Activated naive CD4-positive, alpha-beta T cell (primary cell): ENCODE measurements at places on chromosomes 2 and 18.

DNA sequence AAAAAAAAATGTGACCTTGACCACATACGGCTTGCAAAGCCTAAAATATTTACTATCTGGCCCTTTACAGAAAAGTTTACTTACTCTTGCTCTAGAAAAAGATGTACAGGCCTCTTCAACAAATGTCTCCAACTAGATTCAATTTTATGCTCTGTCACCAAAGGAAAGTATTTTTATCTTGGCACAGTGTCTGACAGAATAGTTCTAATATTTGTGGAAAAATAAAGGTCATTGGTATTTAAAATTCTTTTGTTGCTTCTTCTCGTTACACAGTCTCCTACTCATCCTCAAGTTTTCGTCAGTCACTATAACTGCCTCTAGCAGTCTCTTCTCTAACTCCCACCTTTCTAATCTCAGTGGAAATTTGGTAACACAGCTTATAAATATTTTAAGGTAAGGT, 1.4 kb downstream of the RBKS start:
- DNase-seq, result no peak

DNA sequence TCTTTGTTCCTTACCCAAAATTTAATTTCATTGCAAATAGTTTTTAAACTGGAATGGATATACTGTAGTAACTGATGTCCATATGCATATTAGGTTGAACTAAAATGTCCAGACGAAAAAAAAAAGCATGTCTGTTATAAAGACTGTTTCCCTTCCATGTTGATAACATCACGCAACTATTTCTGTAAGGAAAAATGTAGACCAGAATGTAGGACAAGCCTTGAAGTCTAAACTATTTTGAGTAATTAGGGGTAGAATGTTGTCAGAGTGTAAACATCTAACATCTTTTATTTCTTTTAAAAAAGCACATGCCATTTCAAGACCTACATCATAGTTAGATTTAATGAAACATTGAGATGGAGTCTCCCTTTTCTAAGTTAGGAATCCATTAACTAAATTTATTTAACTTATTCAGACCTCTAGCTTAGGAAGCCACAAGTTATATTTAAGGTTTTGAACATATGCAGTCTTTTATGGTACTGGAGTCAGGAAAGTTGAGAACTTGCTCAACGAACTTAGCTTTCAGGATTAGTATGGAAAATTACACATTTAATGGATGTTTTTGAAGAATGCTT, 7.9 kb downstream of the CALCRL start:
- DNase-seq, result no peak

DNA sequence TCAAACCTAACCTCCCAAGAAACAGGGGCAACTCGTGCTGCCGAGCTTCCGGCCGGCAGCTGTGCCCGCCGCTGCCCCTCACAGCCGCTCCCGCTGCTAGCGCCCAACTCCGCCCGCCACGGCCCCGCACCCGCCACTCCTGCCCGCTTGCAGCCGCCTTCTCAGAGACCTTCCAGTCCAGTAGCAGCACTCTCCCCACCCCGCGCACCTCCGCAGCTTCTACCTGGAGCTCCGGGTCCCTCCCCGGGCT, 722 bp upstream of the C2orf15 start:
- no peak for DNase-seq

GRCh38 chr2:3424171-3424795, 44.8 kb downstream of the TRAPPC12 start:
- no peak for DNase-seq

GRCh38 chr2:38178556-38179419, 102.8 kb upstream of the CYP1B1 start:
- no peak for DNase-seq

- no peak for DNase-seq
Measured at GRCh38 chr18:11830585-11830984, 20.6 kb upstream of the CHMP1B start.

DNA sequence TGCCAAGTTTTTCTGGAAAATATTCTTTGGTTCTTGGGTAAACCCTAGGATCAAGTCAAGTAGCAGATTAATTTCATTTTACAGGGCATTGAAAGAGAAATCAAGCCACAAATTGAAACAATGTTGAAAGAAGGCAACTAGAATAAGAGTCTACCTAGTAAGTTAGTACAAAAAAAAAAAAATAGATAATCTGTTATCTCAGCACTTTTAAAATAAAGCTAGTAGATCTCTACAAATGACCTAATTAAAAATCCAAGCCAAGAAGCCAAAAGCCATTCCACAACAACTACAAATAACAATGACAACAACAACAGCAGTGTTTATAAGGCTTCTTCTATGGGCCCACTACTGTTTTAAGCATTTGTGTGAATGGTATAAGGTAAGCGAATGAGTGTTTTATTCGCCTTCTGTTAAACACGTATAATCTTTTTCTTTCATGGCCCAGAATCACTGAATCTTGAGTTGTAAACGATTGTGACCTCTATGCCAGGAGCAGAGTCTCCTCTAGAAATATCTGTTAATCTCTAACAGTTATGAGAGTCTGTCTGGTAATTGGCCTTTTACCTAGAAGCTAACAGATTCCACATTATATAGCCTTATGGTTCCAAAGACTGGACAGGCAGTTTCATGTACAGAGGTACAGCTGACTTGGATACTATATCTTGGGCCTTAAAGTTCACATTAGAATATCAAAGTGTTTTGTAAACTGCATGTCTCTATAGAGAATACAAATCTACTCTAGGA, 28.6 kb upstream of the CUL3 start:
- no peak for DNase-seq

- no peak for DNase-seq
Measured at GRCh38 chr2:234690569-234691213, 193.8 kb upstream of the ARL4C start.

GRCh38 chr2:23145460-23145859, 239.5 kb upstream of the KLHL29 start:
- DNase-seq, result no peak

DNA sequence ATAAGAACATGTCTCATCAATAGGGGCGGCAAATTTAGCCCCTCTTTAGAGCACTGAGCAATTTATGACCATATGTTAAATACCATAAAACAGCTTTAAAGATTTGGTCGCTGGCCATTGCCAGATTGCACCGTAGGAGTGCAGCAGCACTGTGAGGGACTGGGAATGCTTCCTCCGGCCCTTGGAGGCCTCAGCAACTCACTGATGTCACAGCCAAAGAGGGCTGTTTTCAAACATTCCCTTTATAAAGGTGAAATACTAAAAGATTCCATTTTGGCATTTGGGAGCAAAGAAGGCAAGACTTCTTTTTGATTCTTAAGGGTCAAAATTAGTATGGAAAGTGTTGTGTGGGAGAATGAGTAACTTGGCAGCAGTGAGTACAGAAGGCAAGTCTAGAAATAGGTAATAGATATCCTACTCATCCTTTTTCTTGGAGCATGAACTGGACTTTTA, 63.7 kb downstream of the BABAM2 start:
- no peak for DNase-seq

GRCh38 chr2:200193791-200194190, 112.7 kb upstream of the SPATS2L start:
- DNase-seq, result no peak

DNA sequence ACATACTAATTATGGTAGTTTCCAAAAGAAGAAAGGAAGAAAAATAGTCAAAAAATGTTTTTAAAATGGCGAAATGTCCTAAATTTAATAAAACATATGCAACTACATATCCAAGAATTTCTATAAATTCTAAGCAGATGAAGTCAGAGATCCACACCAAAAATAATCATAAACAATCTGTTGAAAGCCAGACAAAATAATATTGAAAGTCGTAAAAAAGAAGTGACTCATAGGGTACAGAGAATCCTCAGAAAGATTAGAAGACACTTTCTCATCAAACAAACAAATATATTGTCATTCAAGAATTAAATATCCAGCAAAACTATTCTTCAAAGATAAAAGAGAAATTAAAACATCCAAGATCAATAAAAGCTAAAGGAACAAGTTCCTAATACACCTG, 281.4 kb upstream of the ZNF804A start:
- no peak for DNase-seq

DNA sequence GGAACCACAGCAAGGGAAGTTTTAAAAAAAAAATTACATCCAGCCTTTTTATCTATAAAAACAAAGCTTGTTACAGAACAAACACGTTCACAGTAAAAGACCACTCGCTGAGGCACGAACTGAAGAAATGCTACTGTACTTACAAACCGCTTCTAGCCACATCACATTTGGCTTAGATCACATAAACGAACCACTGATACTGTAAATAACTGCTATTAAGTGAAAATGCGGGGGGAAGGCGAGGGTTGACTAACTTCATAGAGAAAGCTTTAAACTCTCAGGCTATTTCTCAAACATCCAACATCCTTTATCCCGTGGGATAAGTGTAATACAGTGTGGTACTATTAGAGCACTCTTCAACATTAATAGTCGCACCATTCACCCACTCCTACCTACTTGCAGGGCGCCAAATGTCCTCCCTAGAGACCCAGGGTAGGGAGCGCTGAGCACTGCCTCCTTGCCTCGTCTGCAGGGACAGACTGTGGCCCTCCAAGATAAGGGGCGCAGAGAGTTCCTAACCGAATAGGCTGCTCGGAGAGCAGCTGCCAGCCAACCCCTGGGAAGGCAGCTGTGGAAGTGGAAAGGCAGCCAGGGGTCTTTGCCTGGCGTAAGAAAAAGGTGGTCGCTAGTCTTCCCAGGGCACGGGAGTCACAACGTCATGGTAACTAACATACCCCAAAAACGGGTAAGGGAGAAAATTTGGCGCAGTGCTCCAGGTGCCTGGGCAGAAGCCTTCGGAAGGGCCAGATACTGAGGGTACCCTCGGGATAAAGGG, 854 bp downstream of the GPR155 start:
- peak; percentile 14 for DNase-seq

GRCh38 chr2:232970051-232970450, 43.0 kb downstream of the NGEF start:
- DNase-seq, result no peak

GRCh38 chr2:119827866-119828507, 68.3 kb downstream of the PTPN4 start:
- no peak for DNase-seq

DNA sequence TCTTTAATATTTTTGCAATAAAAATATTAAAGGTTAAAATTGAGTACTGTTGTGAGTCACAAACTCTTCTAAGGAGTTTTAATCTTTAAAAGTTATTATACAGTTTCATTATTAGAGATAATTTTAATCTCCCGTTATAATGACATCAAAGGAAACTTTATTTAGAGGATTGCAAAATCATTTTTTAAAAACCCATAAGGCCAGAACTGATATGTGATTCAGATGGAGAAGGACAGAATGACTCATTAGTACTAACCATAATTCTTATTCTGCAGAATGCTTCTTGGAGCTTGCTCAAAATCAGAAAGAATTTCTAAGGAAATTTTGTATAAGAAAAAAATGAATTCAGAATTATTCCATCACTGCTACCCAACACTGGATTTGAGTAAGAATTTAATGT, 12.5 kb upstream of the HNRNPLL start:
- no peak for DNase-seq

DNA sequence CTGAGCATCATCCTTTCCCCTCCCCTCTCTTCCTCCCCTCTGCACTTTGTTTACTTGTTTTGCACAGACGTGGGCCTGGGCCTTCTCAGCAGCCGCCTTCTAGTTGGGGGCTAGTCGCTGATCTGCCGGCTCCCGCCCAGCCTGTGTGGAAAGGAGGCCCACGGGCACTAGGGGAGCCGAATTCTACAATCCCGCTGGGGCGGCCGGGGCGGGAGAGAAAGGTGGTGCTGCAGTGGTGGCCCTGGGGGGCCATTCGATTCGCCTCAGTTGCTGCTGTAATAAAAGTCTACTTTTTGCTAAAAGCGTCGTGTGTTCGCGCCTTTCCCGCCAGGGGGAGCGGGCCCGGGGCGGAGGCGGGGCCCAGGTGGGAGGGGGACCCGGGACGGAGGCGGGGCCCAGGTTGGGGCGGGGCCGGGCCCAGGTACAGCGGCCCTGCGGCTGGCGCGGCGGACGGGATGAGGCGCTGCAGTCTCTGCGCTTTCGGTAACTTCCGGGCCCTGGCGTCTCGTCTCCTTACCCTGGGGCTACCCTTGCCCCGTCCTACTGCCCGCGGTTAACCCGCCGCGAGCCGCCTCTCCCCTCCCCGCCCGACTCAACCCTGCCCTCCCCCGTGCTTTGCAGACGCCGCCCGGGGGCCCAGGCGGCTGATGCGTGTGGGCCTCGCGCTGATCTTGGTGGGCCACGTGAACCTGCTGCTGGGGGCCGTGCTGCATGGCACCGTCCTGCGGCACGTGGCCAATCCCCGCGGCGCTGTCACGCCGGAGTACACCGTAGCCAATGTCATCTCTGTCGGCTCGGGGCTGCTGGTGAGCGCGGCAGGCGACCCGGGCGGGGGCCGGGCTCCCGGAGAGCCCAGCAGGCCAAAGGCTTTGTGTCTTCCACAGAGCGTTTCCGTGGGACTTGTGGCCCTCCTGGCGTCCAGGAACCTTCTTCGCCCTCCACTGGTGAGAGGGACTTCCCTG, at the start of gene KRTCAP3:
KRTCAP3 (plus strand) TSS at position 424 of the 962 bp plus-strand sequence; CDS start at position 456, 32 bp downstream.
- peak; percentile 61 for DNase-seq

DNA sequence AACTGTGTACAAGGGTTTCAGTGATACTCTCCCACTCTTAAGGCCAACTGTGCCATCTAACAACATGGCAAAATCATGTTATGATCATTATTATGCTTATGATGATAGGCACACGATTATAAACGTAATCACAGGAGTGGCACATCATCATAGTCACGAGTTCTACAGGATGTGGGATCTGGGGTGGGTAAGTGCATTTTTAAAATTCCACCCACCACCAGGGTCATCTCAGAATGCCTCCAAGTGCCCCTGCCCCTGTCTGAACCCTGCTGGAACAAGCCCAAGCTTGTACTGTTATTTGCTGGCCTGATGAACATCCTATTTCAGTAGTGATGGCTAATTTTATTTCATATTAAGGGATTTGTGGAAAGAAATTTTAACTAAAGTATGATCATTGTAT, 117.8 kb downstream of the PTPRM start:
- no peak for DNase-seq

- no peak for DNase-seq
Measured at GRCh38 chr2:138485019-138485418, 16.6 kb upstream of the SPOPL start.

DNA sequence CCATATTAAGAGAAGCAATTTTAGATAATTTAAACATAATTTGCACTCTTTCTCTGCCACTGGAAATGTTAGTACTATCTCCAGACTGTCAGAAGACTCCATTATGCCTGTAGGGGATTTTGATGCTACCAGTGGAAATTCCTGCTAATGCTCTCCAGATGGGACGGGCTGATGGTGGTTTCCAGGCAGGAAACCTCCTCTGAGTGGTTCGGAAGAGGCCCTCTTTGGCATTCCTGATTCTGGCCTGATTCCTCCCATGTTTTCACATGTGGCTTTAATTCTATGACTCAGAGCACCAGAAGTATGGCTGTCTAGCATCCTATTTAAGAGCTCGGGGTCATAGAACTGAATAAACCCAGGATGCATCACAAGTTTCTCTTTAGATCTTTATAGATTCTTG, 70.9 kb upstream of the ST6GAL2 start:
- DNase-seq, result no peak

GRCh38 chr2:36397728-36398413, 42.3 kb downstream of the CRIM1 start:
- DNase-seq, result no peak

- no peak for DNase-seq
Measured at GRCh38 chr2:219829667-219830352, 202.4 kb downstream of the SLC4A3 start.
